Cerebellar cortex (tissue), 1 donor: ENCODE measurements at places on chromosomes 2 and 18.

DNA sequence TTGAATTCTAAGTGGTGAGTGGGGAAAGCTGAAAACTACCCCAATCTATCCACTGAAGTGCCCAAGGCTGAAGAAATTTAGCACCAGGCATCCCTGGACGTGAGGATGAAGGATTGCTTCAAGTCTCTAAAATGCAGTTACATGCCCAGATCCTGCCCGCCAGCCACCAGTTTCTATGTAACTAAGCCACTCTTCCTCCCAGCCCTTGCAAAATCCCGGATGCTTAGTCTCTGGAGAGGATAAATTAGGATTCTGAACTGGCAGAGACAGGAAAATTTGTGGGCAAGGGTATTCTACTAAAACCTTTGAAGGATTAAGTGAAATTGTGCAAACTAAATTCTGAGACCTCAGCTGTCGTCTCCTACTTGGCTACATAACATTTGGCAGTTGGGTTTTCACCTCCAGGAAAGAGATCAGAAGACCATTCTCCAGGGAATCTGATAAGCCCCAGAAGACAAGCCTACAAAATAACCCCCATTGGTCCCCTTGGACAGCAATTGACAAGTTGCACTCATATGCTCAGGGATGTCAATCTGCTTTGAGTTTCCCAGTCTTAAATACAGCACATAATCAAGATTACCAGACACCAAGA is 93.9 kb upstream of the CD226 start:
- DNase-seq, result no peak

DNA sequence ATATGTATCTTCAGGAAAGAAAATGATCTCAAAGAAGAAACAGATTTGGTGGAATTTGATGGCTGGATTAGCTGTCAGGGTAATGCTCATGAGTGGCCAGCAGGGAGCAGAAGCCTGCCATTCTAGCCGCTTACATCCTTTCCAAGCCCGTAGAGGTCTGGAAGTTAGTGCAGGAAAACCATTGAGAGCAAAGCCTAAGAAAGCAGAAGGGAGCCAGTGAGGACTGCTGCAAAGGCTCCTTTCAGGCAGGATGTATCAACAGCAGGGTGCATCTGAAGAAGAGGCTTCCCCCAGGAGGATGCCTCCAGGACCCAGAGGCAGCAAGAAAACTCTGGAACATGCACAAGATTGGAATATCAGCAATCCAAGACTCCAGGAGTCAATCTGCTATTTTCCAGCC is 22.9 kb upstream of the LBH start:
- peak; percentile 79 for DNase-seq

DNA sequence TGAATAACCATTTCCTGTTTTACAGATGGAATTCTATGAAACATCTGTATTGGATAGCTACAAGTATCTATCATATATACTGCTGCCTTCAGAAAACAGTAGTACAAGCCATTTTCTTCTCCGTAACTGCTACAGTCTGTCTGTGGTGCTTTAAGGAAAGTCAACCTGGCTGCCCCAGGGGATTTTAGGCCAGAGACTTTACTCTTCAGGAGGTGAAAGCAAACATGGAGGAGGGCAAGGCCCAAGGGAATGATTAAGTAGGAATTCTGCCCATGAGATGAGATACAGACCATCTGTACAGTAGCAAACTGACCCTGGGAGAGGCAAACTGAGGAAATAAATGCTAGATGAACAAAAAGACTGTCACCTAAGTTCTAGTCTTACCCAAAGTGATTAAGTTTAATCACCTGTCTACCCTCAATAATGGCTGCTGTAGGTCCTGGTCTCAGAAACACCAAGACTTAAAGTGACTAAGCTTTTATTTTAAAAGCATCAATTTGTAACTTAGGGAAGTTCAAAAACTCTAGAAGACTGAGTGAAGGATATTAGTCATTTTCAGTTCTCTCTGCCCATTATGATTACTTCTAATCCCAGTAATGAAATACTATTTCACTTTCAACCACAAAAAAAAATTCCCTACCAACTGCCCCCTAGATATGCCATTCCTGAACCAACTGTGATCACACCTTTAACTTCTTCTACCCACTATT is 14.8 kb downstream of the MBD2 start:
- no peak for DNase-seq

GRCh38 chr18:68533641-68534040 is 181.3 kb downstream of the TMX3 start:
- no peak for DNase-seq

DNA sequence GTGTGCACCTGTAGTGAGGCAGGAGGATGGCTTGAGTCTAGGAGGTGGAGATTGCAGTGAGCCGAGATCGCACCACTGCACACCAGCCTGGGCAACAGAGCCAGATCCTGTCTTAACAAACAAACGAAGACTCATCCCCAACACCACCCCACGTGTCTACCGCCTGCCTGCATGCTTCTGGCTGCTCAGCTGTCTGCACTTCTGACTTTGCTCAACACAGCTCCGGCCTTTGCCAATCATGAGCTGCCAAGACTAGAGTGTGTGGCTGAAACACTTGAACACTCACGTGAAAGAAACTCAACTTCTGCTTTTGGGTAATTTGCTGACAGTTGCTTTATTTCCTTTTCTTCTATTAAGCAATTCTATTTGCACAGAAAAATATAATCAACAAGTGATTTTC is 32.1 kb upstream of the SP3 start:
- no peak for DNase-seq
